Type B pancreatic cell (in vitro differentiated cells): ENCODE measurements at places on chromosomes 6 and 20. TPM values are rescaled to one million over a fixed set of nuclear protein-coding genes. Genes with fewer than 3 reads are reported as not detected.

Gene TMEM151B
- total RNA-seq = 0.52 and 3.2 TPM in 2 replicates

Gene THEMIS
- not detected in 2 replicates for total RNA-seq

Gene GSTA1
- total RNA-seq = 175 and 247 TPM in 2 replicates

GRCh38 chr6:656460-657252 lies at the start of gene HUS1B:
TSS of gene HUS1B (minus strand) at chr6:657100. CDS start at chr6:656944, 156 bp downstream.
- no peak within 1 kb of the TSS for H3K4me3 ChIP-seq
- H3K27me3 ChIP-seq = no peaks in the 10 kb centered on the region
- peak; percentile 66 for DNase-seq
- peaks cover 13% of the 10 kb centered on the region for H3K4me1 ChIP-seq

DNA sequence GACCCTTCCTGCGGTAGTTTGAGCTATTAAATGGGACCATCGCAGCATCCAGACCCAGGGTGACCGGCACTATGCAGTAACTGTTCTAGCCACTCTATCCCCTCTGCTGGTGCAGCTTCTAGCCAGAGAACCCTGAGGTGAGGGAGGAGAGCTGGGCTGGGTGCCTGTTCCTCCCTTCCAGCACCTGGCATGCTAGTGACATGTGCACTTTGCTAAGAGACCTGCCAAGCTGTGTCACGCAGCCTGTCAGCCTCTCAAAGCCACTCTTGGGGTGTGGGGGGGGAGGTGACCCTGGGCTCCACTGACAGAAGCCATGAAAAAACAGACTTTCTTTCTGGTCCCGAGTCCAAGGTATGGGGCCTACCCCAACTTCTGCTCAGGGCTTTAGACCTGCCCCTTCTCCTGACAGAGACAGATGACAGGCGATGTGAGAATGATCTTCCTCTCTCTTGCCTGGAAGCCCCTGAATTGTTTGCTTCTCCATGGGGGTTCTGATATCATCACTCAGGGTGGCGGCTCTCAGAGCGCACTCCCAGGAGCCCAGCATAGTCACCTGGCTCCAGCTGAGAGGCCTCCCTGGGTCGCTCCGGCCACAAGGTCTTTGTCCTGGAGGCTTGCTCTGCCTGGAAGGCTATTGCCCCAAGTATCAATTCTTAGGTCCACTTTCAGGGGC lies 47.2 kb upstream of the MLN start:
- no peak overlapping the region for H3K4me3 ChIP-seq
- H3K4me1 ChIP-seq = peaks cover 15% of the 10 kb centered on the region
- no peaks in the 10 kb centered on the region for H3K36me3 ChIP-seq
- no peak overlapping the region for H3K27ac ChIP-seq
- H3K27me3 ChIP-seq = peaks cover 13% of the 10 kb centered on the region

DNA sequence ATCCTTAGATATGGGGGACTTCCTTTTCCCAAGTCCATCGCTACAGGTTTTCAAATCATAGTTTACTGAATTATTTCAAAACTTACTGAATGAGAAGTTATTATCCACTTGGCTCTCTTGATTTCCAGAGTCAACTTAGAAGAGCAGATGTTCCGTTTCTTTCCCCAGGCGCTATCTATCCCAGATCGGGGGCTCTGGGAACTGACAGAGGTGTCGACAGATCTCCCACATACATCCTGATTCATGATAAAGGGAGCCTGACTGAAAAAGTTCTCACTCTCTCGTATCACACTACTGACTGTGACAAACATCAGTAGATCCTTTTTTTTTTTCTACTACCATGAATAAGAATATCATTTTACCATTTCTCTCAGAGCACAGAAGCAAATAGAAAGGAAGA lies 654.8 kb downstream of the RNF144B start:
- H3K4me1 ChIP-seq = peaks cover 15% of the 10 kb centered on the region
- no peak overlapping the region for H3K4me3 ChIP-seq
- peaks cover 4% of the 10 kb centered on the region for H3K27me3 ChIP-seq
- no peak for DNase-seq
- H3K27ac ChIP-seq = no peak overlapping the region

DNA sequence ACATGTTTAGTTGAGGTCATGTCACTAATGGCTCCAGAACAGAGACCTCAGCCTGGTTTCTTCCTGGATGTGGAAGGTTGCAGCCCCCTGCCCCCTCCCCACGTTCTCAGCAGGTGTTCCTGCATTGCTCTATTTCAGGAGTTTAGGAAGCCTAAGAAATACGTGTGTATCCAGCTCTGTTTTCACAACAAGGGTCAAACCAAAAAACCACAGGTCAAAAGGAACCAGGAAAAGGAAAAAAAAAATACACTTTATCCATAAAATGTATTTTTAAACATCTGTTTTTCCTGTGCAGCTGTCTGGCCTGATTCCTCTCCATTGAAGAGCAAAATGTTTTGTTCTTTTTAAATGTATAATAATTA lies 107.9 kb upstream of the PLEKHG1 start:
- no peaks in the 10 kb centered on the region for H3K27me3 ChIP-seq
- no peak overlapping the region for H3K27ac ChIP-seq
- H3K4me1 ChIP-seq = peaks cover 4% of the 10 kb centered on the region
- no peak for DNase-seq
- H3K36me3 ChIP-seq = peaks cover 3% of the 10 kb centered on the region

DNA sequence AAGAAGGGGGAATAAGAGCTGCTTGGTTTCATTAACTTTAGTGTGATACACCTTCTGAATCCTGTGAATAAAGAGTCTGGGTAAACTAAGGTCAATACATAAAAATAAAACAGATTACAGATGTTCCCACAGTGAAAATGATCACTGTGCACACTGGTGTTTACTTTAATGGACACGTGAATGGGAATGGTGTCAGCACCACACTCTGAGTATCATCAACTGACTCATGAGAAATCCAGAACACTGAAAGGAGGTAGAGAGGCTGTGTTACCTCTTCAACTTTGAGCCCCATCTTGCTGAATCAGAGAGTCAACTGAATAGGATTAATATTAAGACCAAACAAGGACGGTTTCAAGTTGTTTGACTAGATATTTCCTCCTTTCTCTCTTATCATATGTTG lies 75.0 kb downstream of the ELOVL4 start:
- no peak for DNase-seq
- no peak overlapping the region for H3K4me3 ChIP-seq
- peaks cover 14% of the 10 kb centered on the region for H3K27me3 ChIP-seq
- peaks cover 23% of the 10 kb centered on the region for H3K4me1 ChIP-seq
- no peak overlapping the region for H3K27ac ChIP-seq

GRCh38 chr6:158642097-158642601 lies 2.4 kb downstream of the DYNLT1 start:
- peak overlapping the region; percentile 98 for H3K27ac ChIP-seq
- no peak for DNase-seq
- H3K27me3 ChIP-seq = no peaks in the 10 kb centered on the region
- peaks cover 22% of the 10 kb centered on the region for H3K36me3 ChIP-seq

DNA sequence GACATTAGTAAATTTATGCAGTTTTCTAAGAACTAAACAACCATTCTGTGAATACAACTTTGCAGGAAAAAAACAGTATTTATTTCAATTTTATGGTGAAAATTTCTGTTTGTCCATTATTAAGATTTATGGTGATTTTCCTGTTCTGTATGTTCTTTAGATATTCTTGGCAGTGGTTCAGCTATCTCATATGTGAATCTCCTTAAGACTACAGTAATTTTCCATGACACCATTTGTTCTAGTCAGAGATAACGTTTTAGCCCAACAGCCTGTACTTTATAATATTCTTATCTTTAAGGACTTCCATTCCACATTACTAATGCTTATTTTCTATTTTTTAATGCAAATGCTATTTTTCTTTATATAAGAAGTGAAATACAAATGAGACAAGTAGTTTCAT lies 504.0 kb downstream of the RFPL4B start:
- DNase-seq = no peak
- peaks cover 15% of the 10 kb centered on the region for H3K4me1 ChIP-seq
- no peak overlapping the region for H3K27ac ChIP-seq

GRCh38 chr6:169668203-169668847 lies 33.5 kb downstream of the WDR27 start:
- H3K36me3 ChIP-seq = peaks cover 18% of the 10 kb centered on the region
- H3K4me3 ChIP-seq = no peak overlapping the region
- no peaks in the 10 kb centered on the region for H3K27me3 ChIP-seq
- no peak for DNase-seq
- no peak overlapping the region for H3K27ac ChIP-seq

- no peak overlapping the region for H3K27ac ChIP-seq
- H3K4me3 ChIP-seq = no peak overlapping the region
- DNase-seq = no peak
Measured at GRCh38 chr6:150458579-150458978, 89.8 kb downstream of the IYD start.

GRCh38 chr20:63409834-63410435 lies 48.8 kb upstream of the CHRNA4 start:
- no peak overlapping the region for H3K27ac ChIP-seq
- H3K27me3 ChIP-seq = no peaks in the 10 kb centered on the region
- no peak overlapping the region for H3K4me3 ChIP-seq
- DNase-seq = no peak

DNA sequence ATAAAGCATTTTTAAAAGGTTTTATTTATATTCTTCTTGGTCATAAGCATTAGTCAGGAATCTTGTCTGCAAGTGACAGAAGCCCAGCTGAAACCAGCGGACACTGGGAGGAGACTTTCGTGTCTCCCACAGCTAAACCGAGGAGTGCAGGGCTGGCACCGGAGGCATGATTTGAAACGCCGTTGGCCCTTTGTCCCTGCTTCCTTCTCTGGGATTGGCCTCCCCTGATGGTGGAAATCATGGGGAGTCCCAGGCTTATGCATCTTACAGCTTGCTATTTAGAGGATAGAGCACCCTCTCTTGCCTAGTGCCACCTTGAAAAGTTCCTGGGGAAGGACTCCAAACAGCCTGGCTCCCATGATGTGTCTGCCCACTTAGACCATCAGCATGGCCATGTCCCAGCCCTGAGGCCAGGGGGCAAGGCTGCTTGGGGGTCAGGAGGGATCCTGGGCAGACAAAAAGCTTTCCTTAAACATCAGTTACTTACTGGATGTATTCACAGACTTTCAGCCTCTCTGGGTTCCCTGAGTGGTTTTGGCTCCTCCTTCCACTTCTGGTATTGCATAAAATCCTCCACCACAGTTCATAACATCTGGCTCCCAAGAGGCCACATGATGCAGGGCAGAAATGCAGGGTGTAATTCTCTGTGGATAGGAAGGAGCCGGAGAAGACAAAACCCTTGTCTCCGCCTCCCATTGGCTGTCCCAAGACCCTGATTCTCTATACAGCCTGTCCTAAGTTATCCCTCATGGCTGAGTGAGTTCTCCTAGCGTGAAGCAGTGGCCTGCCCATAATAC lies 49.3 kb upstream of the INSM1 start:
- no peak overlapping the region for H3K27ac ChIP-seq
- no peaks in the 10 kb centered on the region for H3K36me3 ChIP-seq
- no peak overlapping the region for H3K4me3 ChIP-seq
- no peaks in the 10 kb centered on the region for H3K27me3 ChIP-seq
- no peak for DNase-seq

- H3K27ac ChIP-seq = peak overlapping the region; percentile 63
- peaks cover 48% of the 10 kb centered on the region for H3K4me1 ChIP-seq
- peak overlapping the region; percentile 73 for H3K4me3 ChIP-seq
- H3K36me3 ChIP-seq = no peaks in the 10 kb centered on the region
- peaks cover 3% of the 10 kb centered on the region for H3K27me3 ChIP-seq
Measured at GRCh38 chr6:33745548-33745947, 1.2 kb downstream of the IP6K3 start.

GRCh38 chr20:10404023-10404628 lies 29.9 kb downstream of the MKKS start:
- no peaks in the 10 kb centered on the region for H3K4me1 ChIP-seq
- peaks cover 3% of the 10 kb centered on the region for H3K36me3 ChIP-seq
- no peak overlapping the region for H3K27ac ChIP-seq

DNA sequence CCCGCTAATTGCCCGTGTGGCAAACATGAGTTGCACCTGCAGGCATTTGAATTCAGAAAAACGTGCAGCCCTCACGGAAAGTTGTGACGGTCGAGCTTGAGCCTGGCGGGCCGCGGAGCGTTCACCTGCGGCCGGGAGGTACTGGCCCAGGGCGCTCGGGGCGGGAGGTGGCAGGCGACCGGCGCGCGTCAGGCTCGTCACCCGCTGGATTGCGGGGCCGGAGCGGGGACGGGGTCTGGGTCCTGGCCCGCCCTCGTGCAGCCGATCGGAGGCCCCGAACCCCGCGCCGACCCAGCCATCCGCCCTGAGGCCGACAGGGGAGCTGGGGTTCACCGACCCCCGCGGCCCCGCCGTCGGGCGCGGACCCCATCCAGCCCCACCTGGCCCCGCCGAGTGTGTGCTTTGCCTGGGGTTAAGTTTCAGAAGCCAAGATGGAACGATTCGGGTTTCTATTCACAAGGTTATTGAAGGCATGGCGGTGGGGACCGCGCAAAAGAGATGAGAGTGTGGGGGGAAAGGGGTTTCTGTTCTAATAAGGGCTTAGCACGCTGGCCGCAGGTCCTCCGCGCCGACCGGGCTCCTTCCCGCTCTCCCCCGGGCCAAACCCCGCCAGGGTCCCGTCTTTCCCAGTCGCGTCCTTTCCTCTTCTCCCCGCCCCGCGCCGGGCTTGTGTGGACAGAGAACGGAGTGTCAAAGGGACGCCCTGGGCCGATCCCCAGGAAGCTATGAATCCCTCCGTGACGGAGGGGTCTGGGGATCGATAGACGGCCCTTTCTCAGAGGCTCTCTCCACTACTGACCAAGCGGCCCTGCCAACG lies 1.6 kb upstream of the HEY2 start:
- peak overlapping the region; percentile 88 for H3K27ac ChIP-seq
- H3K27me3 ChIP-seq = peaks cover 77% of the 10 kb centered on the region
- peaks cover 2% of the 10 kb centered on the region for H3K36me3 ChIP-seq
- DNase-seq = no peak
- H3K4me1 ChIP-seq = peaks cover 24% of the 10 kb centered on the region
- peak overlapping the region; percentile 90 for H3K4me3 ChIP-seq
